Activated T-helper 1 cell treated with Interleukin-2 at 50 U/mL for 16 hours (primary cell): ENCODE measurements at places on chromosomes 12 and 14.

- DNase-seq = no peak
Observed at GRCh38 chr12:129109174-129110001, 256.1 kb downstream of the GLT1D1 start.

DNA sequence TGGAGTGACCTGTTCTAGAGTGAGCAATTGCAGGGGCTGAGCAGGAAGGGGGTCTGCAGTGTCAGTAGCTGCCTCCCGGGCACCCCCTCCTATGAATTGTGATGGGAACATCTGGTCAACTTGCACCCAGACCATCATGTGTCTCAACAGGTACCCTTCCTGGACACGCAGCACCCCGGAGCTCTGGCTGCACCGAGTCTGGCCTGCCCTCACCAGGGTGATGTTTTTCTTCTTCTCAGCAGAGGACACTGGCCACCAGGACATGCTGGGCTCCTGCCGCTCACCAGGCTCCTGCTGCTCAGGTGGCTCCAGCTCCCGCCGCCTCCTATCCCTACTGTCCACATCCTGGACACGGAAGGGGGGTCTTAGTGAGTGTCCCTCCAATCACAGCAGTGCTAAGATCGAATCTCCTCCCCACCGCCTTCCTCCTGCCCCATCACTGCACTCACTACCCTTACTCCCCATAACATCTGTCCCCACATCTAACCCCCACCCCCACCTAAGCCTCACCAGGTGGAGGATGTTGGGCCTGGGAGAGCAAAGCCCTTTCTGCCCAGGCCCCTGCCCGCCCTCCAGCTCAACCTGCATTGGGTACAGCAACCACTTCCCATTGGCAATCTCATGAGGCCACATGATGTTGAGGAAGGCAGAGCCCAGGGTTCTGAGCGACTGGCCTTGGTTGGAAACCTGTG, 14.9 kb downstream of the ITGA7 start:
- no peak for DNase-seq

- DNase-seq = no peak
Observed at GRCh38 chr12:17829813-17830212, 260.2 kb downstream of the RERGL start.

DNA sequence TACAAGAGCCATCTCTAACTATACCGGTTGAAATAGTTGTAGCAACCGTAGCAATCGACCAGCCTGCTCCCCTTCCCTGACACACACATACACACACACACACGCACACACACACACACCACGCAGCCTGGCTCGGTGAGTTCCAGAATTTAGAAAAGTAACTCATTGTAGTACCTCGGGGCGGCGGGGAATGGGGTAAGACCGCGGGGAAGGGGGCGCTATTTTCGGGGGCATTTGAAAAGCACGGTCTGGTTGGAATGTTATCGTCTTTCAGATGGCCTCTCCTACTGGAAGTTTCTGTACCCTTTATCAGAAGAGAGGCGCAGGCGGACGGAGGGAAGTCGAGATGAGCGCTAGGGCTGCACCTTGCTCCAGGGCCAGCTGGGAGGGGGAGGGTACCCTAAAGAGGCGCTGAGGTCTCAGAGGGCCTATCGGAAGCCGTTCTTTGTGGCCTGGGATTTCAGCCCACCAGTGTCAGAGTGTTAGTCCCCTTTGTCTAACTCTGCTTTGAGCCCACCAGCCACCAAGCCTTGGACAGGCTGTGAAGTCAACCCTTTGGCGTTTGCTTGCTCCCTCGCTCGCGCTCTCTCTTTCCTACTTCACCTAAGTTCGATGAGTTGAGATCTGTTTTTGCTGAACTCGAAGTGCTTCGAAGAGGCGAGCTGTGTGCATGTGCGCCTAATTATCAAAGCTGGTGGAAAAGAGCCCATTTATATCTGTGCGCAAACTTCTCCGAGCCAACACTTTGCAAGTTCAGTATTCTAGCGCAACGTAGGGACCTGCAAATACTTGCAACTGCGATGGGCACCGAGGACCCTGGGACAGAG, 837 bp downstream of the COL2A1 start:
- DNase-seq = no peak

DNA sequence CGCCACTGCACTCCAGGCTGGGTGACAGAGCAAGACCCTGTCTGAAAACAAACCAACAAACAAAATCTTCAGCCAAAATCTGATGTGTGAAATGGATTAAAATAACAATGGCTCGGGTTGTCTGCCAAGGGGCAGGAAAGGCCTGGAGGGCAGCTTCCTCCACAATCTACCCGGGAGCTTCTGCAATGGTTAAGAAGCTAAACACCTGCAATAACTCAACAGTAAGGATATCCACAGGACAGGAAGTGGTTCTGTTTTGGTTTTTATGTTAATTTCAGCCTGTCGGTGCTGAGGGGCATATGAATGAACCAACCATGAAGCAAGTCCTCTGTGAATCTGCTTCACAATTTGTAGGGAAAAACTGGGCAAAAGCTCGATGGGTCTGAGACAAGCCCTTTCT, 34.4 kb downstream of the RAD52 start:
- DNase-seq = no peak

GRCh38 chr14:105126126-105126980, 42.2 kb downstream of the JAG2 start:
- no peak for DNase-seq

GRCh38 chr14:71588028-71588427, 344.2 kb upstream of the RGS6 start:
- no peak for DNase-seq

DNA sequence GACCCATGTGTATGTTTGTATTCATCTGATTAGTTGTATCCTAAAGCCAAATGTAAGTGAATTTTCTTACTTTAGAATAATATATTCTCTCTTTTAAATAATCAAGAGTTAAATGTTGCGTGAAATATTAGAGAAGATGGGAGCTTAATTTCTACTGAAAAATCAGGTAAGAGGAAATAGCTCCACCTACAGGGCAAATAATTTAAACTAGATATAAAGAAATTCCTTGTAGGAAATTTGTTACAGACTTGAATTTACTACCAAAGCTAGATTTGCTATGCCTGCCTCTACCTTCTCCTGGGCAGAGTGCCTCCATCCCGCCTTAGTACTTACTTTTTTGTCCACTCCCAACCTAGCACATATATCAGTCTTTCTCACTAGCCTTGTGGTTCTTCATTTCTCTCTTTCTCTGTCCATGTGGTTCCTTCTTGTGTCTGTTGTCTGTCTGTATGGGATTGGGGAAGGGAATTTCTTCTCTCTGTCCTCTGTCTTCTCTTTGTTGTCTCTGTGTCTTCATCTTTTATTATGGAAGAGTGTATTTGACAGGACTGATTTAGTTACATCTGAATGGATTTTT, 44.7 kb downstream of the PALS1 start:
- no peak for DNase-seq

DNA sequence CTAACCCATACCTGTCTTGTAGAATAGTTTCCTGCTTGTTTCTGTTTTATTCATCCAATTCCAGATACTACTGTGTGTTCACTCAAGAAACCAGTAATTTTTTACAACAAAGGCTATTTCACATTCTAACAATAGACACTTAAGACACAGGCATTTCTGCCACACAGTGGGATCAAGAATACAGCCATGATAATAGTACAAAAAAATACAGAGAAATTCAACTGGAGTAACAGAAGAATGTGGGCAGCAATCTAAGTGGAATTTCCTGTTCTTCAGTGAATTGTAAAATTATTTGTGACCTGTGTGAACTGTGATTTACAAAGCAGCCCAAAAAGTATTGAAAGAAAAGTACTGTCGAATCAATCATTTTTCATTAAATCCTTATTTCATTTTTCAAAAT, 282.9 kb downstream of the CCER1 start:
- DNase-seq = no peak

DNA sequence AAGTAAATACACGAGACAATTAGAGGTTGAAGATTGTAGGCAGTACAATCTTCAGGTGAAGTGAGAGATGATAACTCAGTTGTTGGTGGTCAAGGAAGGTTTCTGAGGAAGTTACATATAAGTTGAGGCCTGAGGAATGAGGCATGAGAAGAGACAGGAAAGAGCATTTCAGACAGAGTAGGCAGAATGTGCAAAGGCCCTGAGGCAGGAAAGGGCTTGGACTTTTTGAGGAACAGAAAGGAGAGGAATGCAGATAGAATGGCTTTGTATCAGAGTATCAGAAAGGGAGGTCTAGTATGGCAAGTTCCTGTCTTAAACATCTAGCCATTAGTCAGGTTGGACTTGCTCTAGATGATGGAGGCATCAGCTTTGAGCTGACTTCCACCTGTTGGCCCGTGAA, 122.5 kb downstream of the CAND1 start:
- no peak for DNase-seq

- DNase-seq = no peak
Observed at GRCh38 chr14:59154373-59154772, 34.1 kb upstream of the DAAM1 start.

DNA sequence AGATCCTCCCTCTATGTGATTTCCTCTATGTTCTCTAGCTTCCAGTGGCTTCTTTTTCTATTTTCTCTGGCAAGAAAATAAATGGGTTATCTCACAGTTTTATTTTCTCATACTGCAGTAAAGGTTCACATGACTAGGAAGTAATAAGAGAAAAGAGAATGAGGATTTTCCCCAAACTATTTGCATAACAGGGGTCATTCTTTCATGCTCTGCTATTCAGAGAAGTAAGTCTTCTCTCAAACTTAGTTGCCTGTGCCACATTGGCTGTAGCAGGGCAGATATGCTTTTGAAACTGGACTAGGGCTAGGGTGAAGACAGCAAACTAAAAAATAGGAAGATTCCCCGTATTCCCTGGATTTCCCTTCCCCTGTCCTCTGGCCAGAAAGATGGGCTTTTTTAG, 57.4 kb downstream of the ACSM4 start:
- DNase-seq = no peak

GRCh38 chr14:45868863-45869262, 615.9 kb upstream of the MIS18BP1 start:
- no peak for DNase-seq

GRCh38 chr12:77615332-77615731, 215.4 kb upstream of the NAV3 start:
- DNase-seq = no peak

DNA sequence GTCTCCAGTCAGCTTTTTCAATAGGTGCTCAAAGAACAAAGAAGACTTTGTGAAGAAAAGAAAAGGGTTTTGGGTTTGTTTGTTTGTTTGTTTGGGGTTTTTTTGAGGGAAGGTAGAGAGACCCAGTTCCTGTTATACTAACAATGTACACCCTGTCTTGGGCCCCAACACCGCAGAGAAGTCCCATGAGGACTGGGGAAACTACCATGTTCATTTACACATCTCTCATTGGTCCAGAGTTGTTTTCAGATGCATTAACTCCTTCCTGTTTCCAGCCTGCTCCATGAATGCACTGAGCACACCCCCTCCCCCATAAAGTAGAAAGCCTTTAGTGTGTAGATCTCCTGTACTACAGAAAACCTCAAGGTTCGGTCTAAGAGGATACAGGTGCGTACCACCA, 51.1 kb upstream of the SLC8A3 start:
- DNase-seq = no peak

GRCh38 chr12:121668750-121669520, 519 bp downstream of the MORN3 start:
- peak; percentile 23 for DNase-seq

GRCh38 chr12:4153343-4153892, 120.1 kb upstream of the CCND2 start:
- peak; percentile 42 for DNase-seq

- no peak for DNase-seq
Observed at GRCh38 chr12:119179335-119180021, 747 bp downstream of the HSPB8 start.

DNA sequence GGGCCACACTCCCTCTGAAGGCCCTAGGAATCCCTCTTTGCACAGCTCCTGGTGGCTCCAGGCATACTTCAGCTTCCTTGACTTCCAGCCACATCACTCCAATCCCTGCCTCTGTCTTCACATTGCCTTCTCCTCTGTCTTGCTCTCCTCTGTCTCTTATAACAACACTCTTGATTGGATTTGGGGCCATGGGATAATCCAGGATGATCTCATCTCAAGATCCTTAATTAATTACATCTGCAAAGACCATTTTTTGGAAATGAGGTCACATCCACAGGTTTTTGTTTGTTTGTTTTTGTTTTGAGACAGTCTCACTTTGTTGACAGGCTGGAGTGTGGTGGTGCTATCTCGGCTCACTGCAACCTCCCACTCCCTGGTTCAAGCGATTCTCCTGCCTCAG, 88.7 kb downstream of the TMTC1 start:
- DNase-seq = no peak

DNA sequence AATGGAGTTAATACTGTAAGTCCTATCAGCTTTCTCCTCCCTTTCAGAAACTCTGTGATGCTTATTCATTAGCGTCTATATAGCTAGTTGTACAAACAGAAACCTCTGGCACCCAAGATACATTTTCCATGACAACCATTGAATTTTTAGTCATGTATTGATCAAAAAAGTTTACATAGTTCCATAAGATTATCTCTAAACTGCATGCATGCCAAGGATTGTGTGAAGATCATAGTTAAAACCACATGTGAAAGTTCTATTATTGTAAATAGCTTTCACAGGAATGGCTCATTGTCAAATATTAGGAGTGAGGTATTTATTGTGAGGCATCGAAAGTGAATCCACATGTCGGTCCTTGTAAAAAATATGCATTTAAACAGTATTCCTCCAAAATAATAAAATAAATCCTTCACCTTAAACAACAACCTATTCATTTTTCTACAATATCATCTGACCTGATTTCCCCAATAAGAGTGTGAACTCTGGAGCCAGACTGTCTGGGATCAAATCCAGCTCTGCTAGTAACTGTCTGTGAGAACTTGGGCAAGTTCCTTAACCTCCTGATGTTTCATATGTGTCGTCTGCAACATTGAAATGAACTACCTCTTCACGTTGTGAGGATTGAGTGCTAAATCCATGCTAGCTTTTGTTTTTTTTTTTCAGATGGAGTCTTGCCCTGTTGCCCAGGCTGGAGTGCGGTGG, 10.6 kb upstream of the CDKL1 start:
- DNase-seq = no peak

DNA sequence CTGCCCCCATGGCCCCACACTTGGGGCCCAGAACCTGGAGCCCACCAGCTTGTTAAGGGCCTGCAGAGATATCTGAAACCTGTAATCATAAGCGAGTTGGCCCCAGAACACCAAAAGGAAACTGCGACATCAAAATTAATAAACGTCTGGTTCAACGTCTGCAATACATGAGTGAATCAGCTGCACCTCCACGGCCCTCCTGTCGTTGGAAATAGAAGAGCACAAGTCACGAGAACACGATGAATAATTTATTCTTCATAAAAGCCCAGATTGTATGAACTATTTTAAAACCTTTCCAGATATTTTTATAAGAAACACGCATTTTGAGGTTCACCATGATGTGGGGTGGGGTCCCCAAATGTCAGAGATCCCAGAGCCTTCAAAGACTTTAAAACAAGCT, 9.7 kb upstream of the CMKLR1 start:
- DNase-seq = no peak

DNA sequence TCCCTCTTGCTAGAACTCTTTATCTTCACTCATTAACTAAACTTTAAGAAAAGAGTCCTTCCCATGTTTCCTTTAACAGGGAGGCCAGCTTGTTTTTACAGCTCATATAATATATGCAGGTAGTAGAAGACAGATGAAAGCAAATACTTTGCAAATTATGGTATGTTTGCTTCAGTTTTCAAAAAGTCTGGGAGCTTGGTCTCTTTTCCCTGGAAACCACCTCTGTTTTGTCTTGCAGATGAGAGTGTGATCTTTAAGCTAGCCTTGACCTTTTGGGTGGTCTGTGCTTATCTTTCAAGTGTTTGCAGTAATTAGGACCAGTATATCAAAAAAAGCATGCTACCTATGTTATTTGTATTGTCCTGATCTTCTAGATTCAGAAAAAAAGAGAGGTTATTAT, 62.7 kb downstream of the ERC1 start:
- no peak for DNase-seq
